ENCODE measurements at places on chromosomes 16 and 17. TPM values are rescaled to one million over a fixed set of nuclear protein-coding genes. Genes with fewer than 3 reads are reported as not detected.

DNA sequence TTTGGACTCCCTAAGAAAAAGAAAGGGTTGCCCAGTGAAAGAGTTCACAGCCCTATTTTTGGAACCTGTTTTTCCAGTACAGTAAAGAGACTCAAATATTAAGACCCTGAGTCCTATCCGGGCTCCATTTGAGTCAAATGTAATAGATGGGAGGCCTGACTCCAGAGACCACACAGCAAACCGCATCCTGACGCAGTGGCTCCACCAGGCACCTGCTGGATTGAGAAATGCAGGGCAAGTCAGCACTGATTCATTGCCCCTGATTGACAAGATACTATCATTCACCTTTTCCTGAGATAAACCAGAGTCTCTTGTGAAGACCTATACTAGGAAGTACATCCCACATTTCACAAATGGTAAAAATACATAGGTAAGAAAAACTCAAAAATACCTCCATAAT is 715.7 kb upstream of the SOX9 start:
- DNase-seq, result no peak

The CBX2 gene
- total RNA-seq, result 83.9 TPM

DNA sequence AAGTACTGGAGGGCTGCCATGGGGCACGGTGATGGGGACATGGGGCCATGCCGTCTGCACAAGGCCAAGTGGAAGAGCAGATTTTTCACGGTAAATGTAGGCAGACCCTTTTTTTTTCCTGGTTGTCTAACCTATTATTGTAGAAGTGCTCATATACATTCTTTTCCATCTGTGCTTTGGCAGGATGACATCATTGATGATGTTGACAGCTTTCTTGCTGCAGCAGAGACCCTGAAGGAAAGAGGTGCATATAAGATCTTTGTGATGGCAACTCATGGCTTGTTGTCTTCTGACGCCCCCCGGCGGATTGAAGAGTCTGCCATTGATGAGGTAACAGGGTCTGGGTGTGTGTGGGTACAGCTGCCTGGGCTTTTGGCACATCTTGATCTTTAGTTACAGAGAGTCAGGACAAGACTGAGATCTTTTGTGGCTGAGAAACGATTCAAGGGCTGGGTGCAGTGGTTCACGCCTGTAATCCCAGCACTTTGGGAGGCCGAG is 23.3 kb upstream of the SLC5A10 start:
- DNase-seq, result no peak

DNA sequence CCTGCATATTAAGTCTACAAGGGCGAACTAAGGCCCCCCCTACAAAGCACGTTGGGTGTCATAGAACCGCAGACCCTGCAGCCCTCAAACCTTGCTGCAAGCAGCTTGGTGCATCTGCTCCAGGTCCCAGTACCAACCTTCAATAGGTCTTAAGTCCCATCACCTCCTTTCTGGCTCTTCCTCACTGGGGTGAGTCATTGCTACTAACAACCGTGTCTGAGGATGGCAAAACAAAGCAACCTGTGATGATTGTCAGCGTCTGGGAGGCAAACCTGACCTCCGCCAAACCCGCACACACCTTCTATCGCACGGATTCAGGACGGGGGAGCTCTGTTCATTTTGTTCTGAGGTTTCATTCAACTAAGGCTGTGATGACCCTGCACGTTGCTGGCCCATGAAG is 138.9 kb downstream of the SLC39A11 start:
- no peak for DNase-seq

The ANKRD40CL gene
- total RNA-seq, result not detected

DNA sequence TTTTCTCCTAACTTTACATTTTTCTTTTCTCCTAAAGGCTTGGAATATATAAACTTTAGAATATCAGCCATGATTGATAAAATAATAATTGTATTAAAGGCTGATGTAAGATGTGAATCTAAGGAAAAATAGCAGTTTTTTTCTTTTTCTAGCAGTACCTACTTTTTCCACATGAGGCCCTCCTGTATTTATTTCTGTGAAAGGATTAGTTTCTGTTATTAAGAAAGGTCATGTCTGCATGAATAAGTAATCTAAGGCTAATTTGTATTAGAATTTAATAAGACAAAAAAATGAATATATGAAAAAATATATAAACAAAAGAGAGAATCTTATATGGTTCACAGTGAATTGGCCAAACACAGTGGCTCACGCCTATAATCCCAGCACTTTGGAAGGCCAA is 85.3 kb downstream of the STXBP4 start:
- DNase-seq, result no peak

GRCh38 chr17:32870027-32870670 is 6.8 kb downstream of the MYO1D start:
- DNase-seq, result no peak

GRCh38 chr16:88599825-88600538 is 29.8 kb downstream of the ZC3H18 start:
- DNase-seq, result no peak

- DNase-seq, result no peak
Observed at GRCh38 chr16:64996641-64997040, 125.2 kb downstream of the CDH11 start.

The MYH2 gene
- total RNA-seq, result 9.0 TPM

- DNase-seq, result no peak
Observed at GRCh38 chr17:42553161-42553818, 567 bp downstream of the HSD17B1 start.

- no peak for DNase-seq
Observed at GRCh38 chr16:55701442-55702319, 45.9 kb downstream of the SLC6A2 start.

GRCh38 chr16:53503991-53504663 is 1.1 kb upstream of the AKTIP start:
- no peak for DNase-seq

The SDR42E1 gene
- total RNA-seq, result not detected

The SLC13A5 gene
- 1.8 TPM for total RNA-seq

DNA sequence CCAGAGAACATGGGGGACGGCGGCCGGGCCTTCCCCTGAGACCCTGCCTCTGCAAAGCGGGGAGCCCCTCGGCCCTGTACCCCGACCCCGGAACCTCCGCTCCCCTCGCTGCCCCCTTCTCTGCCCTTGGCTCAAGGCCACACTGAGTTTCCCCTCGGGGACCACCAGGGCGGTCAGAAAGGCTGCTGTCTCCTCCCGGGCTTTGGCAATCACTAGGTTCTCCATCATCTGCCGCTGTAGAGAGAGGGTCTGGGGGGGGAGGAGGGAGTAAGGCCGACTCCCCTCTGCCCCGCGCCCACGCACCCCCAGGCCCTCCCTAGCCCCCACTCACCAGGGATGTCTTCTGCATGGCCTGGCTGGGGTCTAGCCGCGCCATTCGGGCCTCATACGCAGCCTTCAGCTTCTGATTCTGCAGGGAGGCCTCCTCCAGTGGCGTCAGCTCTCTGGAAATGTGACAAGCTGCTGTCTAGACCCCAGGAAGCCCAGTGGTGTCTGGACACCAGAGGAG is 8.4 kb downstream of the VPS9D1 start:
- DNase-seq, result no peak

The PRRT2 gene
- 12.8 TPM for total RNA-seq

The ELOB gene
- total RNA-seq, result 248 TPM

DNA sequence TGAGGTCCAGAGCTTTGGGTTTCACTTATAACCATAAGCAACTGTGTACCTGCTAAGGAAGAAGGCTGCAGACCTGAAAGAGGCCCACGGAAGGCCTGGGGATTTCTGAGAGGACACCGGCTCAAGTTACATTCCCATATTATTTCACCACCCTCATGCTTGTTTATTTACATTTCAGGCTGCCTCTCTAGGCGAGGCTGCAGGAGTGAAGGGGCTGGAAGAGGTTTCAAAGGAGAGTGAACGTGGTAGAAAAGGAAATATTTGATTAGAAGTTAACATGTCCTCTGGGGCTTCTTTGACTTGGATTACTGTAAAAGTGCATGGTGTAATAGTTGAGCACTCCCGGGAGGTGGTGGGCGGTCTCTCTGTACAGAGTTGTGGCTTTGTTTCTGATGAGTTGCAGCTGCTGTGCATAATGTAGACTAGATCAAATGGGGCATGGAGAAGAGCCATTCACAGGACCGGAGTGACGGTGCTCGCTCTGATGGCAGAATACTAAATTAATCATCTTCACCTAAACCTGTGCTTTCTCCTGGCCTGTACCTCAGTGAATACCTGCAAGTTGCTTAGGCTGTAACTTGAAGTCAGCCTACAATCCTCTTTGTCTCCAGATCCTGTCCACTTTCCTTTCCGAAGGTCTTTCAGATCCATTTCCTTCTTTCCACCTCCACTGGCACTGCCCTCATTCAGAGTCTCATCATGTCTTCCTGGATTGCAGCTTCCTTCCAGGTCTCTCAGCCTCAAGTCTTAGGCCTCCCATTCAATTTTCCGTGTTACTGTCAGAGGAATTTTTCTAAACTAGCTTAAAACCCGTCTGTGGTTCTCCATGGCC is 1.9 kb upstream of the CPD start:
- DNase-seq, result no peak

- DNase-seq, result no peak
Observed at GRCh38 chr17:742147-742793, 9.8 kb downstream of the GEMIN4 start.

The SDR42E2 gene
- total RNA-seq, result not detected

The WDR90 gene
- 44.4 TPM for total RNA-seq

The IRX3 gene
- 1.6 TPM for total RNA-seq

- DNase-seq, result no peak
Observed at GRCh38 chr17:50471009-50471905, 2.6 kb upstream of the CHAD start.

DNA sequence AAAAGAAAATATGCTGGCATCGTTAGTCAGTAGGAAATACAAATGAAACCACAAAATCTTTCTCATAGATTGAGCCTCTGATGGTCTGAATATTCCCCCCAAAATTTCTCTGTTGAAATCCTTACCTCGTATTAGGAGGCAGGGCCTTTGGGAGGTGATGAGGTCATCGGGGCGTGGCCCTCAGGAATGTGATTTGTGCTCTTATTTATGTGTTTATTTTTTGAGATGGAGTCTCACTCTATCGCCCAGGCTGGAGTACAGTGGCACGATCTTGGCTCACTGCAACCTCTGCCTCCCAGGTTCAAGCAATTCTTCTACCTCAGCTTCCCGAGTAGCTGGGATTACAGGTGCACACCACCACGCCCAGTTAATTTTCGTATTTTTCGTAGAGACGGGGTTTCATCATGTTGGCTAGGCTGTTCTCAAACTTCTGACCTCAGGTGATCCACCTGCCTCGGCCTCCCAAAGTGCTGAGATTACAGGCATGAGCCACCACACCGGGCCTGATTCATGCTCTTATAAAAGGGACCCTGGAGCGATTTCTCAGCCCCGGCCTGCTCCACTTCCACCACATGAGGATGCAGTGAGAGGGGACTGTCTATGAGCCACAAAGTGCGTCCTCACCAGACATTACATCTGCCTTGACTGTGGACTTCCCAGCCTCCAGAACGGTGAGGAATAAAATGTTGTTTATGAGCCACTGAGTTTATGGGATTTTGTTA is 53.1 kb downstream of the DNAH17 start:
- DNase-seq, result no peak

The ABCC6 gene
- 1.8 TPM for total RNA-seq

The EVPLL gene
- total RNA-seq, result not detected

The SLC6A2 gene
- not detected for total RNA-seq

DNA sequence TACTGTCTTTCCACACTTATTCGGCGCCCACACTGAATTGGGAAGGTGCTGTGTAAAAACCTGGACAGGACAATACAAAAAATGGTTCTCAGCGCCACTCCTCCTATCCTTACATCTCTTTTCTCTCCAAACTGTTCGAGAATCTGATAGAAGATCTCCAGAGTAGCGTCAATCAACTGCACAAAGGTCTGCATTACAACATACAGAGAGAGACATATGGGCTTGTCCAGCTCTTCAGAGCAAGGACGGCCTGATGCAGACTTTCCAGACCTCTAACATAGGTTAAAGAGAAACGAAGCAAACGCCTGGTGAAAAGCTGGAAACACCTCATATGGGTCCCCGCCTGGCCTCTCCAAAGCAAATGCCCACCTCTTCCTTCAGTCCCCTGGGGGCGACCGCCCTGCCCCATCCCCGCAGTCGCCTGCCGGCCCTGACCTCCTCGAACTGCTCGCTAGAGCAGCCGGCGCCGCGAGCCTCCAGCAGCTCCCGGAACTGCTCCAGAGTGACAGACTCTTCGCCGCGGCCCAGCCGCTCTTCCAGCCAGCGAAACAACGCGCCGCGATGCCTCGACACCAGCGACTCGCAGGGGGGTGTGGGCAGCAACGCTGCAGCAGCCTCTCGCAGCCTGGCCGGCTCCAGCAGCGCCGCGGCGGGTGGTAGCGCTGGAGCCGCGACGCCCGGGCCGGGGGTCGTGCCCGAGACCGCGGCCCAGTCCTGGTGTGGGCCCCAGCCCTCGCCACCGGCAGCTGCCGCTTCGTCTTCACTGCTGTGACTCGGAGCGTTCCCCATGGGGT is 526 bp downstream of the ZZEF1 start:
- no peak for DNase-seq

DNA sequence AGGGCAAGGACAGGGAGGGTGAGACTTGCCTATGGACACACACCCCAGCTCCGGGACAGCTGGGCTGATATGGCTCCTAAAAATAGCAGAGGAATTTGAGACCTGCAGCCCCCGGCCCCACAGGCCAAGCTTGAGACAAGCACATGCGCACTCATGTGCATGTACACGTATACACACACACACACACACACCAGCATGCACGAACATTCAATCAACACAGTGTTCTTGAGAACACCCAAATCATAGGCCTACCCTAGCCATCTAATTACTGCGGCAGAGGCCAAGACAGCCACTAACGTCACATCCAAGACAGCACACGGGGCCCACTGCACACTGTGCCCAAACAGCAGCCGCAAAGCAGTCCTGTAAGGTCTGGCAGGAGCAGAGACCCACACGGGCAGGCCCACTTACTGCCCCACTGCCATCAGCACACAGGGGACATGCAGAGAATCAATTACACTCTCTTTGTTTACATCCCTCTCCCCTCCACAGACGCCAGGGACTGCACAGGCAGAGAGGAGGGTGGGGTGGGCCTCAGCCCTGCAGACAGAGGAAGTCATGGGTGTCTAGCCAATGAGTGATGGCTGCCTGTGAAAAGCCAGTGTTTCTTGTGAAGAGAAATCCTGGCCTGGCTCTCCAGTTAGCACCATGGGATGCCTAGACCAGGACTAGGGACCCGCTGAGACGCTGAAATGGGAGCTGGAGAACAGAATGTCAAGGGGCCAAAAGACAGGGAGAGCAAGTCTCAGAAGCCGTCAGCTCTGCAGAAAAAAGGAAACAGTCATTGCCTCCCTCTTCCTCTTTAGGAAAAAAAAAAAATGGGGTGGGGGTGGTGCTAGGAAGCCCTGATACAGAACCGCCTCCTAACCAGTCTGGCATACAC is 39.3 kb downstream of the MYO18A start:
- DNase-seq, result no peak

GRCh38 chr17:9408381-9408780 is 167.2 kb downstream of the STX8 start:
- DNase-seq, result no peak
